T-helper 9 cell (primary cell): ENCODE measurements at places on chromosomes 4 and X.
A peak's percentile ranks its signal among the peaks of the same experiment; 100 is the strongest.

- DNase-seq, result no peak
Measured at GRCh38 chr4:165894159-165894558, 21.1 kb downstream of the TLL1 start.

GRCh38 chr4:139278485-139278884 is 1.5 kb downstream of the MGARP start:
- DNase-seq, result no peak

GRCh38 chr4:99586322-99586721 is 11.7 kb downstream of the MTTP start:
- DNase-seq, result no peak

GRCh38 chrX:120365320-120365719 is 3.4 kb downstream of the ATP1B4 start:
- peak; percentile 42 for DNase-seq

- no peak for DNase-seq
Measured at GRCh38 chrX:150324035-150324728, 38.9 kb upstream of the MAMLD1 start.

DNA sequence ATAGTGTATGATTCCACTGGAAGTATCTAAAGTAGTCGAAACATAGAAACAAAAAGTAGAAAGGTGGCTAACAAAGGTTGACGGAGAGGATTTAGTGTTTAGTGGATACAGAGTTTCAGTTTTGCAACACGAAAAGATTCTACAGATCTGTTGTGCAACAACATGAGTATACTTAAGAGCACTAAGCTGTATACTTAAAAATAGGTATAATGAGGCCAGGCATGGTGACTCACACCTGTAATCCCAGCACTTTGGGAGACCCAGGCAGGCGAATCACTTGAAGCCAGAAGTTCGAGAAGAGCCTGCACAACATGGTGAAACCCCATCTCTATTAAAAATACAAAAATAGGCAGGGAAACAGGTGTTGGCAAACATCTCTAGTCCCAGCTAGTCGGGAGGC is 7.9 kb upstream of the ATRX start:
- no peak for DNase-seq

DNA sequence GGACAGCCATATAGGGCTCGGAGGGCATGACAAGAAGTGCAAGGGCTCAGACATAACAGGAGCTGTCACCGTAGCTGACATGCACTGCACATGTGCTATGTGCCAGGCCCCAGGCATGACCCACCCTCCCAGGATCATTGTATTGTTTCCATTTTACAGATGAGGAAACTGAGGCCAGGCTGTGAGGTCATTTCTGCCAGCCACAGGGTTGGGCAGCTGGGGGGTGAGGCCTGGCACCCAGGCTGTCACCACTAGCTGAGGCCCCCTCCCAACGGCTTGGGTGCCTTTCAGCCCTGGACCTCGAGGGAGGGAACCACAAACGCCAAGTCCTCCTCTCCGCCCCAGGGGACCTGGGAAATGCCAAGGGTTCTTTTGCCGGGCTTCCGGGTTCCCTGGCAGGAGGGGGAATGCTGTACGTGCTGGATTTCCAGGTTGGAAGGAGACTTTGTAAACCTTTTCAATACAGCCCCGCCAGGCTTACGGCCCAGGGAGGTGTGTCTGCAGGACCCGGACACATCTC is 12.6 kb downstream of the TREX2 start:
- no peak for DNase-seq

DNA sequence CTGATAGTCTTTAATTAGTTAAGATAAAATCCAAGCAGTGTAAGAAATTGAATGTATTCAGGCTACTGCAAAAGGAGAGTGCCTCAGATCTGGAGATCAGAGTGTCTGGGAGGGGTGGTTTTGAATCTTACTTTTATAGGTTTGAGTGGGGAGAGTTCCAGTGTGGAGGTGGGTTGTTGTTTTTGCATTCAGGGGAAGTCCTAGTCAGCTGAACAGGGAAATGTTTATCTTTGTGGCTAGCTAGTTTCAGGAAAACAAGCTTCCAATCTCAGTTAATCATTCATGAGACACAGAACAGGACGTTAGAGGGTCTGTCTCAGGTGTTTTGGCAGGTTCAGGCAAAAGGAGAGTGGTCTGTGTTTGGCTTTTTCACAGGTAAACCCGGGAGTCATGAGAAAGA is 26.0 kb downstream of the ZNF81 start:
- DNase-seq, result no peak

GRCh38 chrX:142250502-142250901 is 45.4 kb upstream of the MAGEC2 start:
- DNase-seq, result no peak

DNA sequence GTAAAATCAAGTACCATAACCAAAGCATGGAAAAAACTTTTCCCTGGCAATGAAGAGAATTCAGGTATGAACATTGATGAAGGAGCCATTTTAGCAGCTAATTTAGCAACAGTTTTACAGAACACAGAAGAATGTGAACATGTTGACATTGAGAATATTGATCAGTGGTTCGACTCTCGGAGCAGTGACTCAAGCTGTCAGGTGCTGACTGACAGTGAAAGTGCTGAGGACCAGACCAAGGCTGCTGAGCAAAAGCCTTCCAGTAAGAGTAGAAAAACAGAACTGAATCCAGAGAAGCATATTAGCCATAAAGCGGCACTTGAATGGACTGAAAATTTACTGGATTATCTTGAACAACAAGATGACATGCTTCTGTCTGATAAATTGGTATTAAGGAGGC is 2.8 kb downstream of the TIGD2 start:
- no peak for DNase-seq

DNA sequence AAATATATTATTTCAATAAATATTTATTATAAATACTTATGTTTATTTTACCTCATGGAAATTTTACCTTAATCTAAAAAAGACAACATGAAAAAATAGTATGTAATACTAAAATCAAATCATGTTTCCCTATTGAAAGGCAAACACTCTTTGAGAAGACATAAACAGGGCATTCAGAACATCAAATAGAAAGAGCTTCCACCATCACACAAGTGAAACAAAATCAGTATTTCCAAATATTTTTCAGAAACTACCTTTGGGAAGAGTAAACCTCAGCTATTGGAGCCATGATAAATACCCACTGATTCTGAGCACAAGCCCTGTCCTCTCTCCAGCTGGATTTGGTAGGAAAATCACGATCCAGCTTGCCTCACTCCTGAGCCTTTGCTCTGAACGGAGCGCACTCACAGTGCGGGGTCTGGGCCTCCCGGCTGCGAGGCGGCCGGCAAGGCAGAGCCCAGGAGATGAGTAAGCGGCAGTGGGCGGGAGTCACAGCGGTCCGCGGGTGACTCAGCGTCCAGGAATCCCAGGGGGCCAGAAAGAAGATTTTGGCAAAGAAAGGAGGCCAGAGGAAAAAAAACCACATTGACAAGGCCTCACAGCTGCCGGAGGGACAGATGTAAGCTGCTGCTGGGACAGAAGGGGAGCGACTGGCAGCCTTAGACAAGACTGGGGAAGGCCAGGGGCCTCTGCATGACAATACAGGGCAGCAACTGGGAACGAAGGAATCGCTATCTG is 14.7 kb upstream of the ANXA5 start:
- no peak for DNase-seq

GRCh38 chr4:1684506-1685234 is 557 bp upstream of the FAM53A start:
- peak; percentile 94 for DNase-seq
